NCI-H2081 (cell line): ENCODE measurements at places on chromosomes 4 and X.

- no peak for DNase-seq
Measured at GRCh38 chr4:15648600-15648999, 6.6 kb downstream of the FBXL5 start.

DNA sequence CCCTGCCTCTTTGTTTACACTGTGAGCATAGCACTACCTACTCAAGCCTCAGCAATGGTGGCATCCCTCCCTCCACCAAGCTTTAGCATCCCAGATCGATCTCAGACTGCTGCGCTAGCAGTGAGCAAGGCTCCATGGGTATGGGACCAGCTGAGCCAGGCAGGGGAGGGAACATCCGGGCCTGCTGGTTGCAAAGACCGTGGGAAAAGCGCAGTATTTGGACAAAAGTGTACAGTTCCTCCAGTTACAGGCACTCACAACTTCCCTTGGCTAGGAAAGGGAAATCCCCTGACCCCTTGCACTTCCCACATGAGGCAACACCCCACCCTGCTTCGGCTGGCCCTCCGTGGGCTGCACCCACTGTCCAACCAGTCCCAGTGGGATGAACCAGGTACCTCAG lies 26.5 kb downstream of the EGF start:
- DNase-seq: no peak

DNA sequence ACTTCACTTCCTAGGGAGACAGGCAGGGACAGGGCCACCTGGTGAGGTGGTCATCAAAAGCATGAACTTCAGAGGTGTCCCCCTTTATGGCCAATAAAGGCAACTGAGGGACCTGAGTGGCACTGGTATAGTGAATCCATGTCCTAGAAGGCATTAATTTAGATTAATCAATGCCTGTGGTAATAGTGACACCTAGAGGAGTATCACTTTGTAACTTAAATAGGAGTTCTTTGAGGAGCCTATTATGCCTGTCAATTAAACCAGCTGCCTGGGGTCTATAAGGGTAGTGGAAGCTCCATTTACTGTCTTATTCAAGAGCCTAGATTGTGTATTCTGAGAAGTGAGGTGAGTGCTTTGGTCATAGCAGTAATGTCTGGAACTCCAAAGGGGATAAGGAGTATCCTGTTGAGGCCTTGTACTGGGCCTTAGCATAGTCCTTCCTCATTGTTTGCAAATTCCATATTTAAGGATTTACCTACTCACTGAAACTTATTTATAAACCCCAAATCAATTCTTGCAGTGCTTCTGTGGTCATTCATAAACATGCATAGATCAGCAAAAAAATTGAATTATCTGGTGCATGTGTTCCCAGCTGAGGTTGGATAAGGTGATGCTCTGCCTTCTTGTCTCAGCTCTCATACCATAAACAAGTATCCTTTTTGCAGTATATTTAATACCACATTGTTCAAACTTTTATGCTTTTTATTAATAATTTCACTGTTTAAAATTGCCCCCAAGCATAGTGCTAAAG lies 213.8 kb upstream of the RADX start:
- DNase-seq: peak; percentile 7

- no peak for DNase-seq
Measured at GRCh38 chr4:85369703-85370380, 105.1 kb upstream of the ARHGAP24 start.

DNA sequence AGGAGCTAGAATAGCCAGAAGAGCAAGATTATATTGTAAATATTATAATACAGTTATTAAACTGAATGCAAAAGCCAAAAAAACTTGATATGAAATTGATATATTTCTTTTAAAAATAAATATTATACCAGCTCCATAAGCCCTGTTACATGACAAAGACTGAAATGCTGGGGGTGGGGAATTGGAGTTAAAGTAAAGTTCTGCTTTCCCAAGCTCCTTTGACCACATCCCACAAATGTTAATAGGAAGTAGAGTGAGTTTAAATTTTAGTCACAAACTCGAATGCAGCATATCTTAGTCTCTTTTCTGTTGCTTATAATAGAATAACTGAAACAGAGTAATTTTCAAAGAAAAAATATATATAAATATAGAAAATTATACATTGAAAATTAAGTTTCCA lies 46.9 kb upstream of the NFKB1 start:
- DNase-seq: no peak

DNA sequence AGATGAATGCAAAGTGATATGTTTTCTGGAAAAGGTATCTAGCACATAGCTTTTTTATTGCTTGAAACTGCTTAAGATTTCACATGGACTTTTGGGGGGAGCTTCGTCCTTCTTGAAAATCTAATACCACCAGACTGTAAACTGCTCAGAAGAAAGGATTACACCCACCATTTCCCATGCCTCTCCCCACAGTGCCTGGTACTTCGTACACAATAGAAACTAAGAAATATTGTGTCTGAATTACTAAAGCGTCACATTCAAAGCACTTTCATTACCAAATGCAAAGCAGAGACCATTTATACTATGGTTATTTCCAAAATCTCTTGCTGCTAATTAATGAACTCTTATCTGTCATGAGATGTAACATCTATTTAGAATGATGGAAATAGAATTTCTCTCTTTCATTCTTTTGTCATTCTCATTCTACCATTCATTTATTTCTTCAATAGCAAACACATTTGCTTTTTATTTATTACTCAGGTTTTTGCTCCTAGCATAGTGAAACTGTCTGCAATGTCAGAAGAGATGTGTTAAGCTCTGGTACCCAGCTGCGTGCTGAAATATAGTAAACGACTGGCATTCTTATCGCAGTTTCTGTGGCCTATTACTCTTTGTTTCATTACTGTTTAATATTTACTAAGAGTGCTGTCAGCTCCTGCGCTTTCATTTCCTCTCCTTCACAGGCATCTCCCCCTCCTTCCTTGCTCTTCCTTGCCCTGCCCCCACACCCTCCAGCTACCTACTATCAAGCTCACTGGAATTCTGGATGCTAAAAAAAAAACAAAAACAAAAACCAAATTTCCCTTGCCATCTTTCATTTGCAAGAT lies 51.4 kb upstream of the RAPGEF2 start:
- DNase-seq: no peak

DNA sequence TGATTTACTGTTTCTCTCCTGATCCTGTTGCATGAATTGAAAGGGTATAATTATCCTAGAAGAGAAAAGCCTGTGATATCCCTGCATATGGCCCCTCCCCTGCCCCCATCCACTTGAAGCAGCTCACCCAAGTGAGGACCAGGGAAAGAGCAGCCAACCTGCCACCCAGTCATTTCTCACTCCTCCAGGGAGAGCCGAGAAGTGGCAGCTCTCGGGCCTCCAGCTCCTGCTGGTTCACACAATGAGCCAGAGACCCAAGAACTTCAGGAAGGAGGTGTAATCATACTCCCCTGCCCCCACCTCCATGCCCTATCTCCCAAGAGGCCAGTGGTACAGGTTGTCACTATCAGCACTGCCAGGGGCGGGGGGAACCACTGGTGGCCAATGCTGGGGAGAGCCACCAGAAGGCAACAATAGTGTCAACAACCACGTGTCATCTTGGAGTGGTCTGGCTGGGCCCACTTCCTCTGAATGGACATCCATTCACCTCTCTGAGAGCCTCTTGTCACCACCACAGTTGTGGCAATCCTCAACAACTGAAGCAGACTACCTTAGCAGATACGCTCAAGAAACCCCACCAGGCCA lies 42.9 kb downstream of the APOO start:
- DNase-seq: no peak

- peak; percentile 0 for DNase-seq
Measured at GRCh38 chr4:91734682-91735081, 569.1 kb upstream of the GRID2 start.

DNA sequence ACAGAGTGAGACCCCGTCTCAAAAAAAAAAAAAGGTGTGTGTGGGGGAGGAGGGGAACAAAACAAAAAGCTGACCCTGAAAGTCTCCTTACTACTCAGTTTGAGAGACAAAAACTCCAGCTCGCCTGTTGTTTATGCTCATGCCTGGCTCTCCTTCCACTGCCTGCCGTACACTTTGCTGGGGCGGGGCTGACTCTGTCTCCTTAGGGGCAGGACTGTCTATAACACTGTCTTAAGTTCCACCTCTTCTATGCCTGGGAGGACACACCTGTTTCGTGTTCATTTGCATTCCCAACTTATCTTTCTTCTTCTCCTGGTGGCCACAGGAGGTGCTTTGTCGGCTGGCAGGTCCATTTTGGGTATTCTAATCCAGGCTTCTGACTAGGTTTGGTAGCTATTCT lies 81.4 kb downstream of the MTNR1A start:
- no peak for DNase-seq

DNA sequence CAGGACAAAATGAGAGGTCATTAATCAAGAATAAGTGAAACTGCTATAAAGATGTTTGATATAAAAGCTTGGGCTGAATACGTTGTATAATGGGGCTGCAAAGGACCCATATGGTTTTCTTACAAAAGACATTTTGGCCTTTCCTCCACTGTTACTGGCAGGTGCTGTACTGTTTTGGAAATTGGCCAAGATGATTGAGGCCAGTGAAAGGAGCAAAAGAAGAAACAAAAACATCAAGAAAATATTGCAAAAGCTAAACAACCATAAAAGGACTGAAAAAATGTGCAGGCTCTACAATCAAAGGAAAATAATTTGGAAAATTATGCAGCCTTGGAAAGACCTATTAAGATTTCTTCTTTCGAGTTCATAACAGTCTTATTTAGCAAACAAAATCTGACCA lies 222.2 kb upstream of the PPP1R2C start:
- no peak for DNase-seq

GRCh38 chr4:32189788-32190187 lies 1469.6 kb downstream of the PCDH7 start:
- no peak for DNase-seq

DNA sequence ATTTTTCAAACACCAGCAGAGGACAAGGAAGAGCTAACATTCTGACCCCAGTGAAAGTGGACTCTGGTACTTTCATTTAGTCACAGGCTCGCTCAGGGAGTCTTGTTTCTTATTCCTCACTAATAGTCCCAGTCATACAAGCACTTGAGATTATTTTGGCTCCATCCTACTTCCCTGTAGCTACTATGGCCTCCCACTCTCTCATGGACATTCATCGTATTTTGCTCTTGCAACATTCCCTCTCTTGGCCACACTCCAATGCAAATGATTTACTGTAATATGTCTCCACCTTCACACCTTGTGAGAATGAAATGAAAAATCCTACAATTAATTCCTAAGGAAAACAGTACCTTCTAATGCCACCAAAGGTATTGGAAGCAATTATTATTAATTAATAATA lies 21.3 kb downstream of the PLRG1 start:
- DNase-seq: no peak

GRCh38 chrX:153700376-153700945 lies 12.7 kb downstream of the SLC6A8 start:
- DNase-seq: no peak
